ENCODE measurements at places on chromosomes 4 and X. TPM values are rescaled to one million over a fixed set of nuclear protein-coding genes. Genes with fewer than 3 reads are reported as not detected.

Gene BCORL1
- 8.3 TPM for total RNA-seq

GRCh38 chr4:75371915-75372314 is 142.3 kb downstream of the RCHY1 start:
- H3K27me3 ChIP-seq = no peaks in the 10 kb centered on the region
- DNase-seq = no peak
- H3K4me3 ChIP-seq = no peak overlapping the region
- H3K36me3 ChIP-seq = no peaks in the 10 kb centered on the region
- H3K4me1 ChIP-seq = no peaks in the 10 kb centered on the region

Gene CENPVL2
- not detected for total RNA-seq

- H3K27me3 ChIP-seq = no peaks in the 10 kb centered on the region
- no peaks in the 10 kb centered on the region for H3K4me1 ChIP-seq
- H3K27ac ChIP-seq = no peak overlapping the region
- no peak for DNase-seq
- H3K36me3 ChIP-seq = no peaks in the 10 kb centered on the region
- no peak overlapping the region for H3K4me3 ChIP-seq
These were observed 326.1 kb downstream of the SH3BGRL start for GRCh38 chrX:81527881-81528440.

Gene ITIH6
- not detected for total RNA-seq

Gene S100G
- not detected for total RNA-seq

DNA sequence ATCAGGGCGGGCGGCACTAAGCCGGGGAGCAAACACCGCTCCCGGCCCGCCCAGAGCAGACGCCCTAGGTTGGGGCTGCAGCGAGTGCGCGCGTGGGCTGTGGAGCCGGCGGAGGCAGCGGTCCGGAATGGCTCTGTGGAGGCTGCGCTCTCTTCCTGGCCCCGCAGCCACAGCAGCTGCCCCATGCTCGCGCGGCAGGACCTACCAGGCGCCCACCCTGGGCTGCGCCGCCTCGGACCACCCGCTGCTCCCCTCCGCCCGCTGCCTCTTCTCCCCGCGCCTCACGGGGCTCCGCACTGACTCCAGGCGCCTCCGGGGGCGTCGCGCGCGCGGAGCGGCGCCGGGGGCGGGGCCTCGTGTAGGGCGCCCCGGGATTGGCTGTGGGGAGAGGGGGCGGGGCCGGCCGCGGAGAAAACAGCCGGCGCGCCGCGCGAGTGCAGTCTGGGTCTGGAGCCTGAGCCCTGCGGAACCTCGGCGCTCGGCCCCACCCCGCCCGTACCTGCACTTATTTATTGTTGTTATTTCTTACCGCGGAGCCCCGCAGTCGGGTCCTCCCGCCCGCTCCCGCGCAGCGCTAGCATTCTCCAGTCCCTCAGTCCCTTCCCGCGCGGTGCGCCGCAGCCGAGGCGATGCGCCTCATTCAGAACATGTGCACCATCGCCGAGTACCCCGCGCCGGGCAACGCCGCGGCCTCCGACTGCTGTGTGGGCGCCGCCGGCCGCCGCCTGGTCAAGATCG is at the start of gene RASL11B:
RASL11B (plus strand) TSS at position 439 of the 738 bp plus-strand sequence; CDS start at position 630, 191 bp downstream.
- peak; percentile 84 for DNase-seq
- no peaks in the 10 kb centered on the region for H3K4me1 ChIP-seq
- H3K27me3 ChIP-seq = no peaks in the 10 kb centered on the region
- H3K36me3 ChIP-seq = no peaks in the 10 kb centered on the region

GRCh38 chr4:24922416-24922815 is 9.6 kb upstream of the CCDC149 start:
- no peaks in the 10 kb centered on the region for H3K27me3 ChIP-seq
- H3K36me3 ChIP-seq = no peaks in the 10 kb centered on the region
- no peak overlapping the region for H3K27ac ChIP-seq
- no peak overlapping the region for H3K4me3 ChIP-seq

DNA sequence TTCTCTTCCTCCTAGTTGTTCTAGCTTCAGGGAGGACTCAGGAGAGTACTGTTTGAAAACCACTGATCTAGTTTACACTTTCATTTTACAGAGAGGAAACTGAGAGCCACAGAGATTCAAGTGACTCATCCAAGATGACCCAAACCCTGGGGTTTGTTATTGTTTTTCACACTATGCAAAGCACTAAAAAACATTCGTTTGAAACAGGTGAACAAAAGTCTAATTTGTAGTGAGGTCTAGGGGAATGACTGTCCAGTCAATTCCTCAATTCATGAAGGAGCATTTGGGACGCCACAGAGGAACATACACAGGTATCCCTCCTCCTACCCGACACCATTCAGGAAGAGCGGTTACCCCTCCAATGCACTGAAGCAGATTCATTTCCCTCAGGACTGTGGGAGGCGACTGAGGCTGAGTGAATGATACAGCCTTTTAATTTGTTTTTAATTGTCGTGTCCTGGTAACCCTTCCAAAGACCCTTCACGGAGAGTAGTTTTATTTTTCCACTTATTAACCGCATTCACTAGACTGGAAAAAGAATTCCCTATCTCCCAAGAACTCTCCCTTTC is 30.3 kb downstream of the TLR10 start:
- H3K4me1 ChIP-seq = no peaks in the 10 kb centered on the region
- no peak overlapping the region for H3K4me3 ChIP-seq
- H3K36me3 ChIP-seq = no peaks in the 10 kb centered on the region
- H3K27me3 ChIP-seq = no peaks in the 10 kb centered on the region

GRCh38 chr4:7830747-7831146 is 108.9 kb downstream of the AFAP1 start:
- no peak overlapping the region for H3K4me3 ChIP-seq
- peak overlapping the region; percentile 51 for H3K27ac ChIP-seq
- no peak for DNase-seq
- H3K4me1 ChIP-seq = peaks cover 3% of the 10 kb centered on the region

DNA sequence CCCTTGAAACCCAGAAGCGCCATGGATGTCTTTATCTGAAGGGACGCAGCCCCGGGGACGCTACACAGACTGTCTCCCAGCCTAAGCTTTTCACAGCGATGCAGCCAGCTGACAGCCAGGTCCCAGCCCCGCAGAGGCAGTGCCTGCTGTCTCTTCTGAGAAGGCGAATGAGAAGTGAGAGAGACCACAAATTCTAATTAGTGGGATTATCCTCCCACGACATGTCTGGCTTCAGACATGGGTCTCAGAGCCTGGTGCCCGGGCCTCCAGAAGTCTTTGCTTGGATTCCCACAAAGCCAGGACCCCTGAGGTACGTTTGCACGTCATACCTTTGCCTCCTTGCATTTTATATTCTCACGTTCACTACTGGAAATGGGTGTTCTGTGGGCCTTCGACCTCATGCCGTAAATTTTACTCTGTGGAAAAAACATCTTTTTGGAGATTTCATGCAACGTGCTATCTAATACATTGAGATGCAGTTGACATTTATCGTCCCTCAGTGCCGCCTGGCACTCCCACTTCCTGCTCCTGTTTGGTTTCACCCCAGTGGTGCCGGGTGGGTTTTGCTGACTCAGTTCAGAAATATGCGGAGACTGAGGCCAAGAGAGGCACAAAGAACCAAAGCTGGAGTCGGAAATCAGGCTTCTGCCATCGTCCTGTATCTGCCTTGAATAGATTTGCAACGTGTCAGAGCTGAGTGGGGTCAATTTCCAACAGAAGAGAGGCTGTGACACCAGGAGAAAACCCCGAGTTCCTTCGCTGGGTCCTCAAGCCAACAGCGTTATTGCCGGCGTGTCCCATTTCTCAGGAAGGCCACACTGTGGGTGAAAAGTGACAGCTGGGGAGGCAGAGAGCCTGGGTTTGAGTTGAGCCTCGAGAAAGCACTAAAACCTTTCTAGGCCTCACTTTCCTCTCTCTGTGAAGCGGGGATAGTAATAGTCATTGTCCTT is 114.4 kb downstream of the STK32B start:
- DNase-seq = no peak
- H3K36me3 ChIP-seq = no peaks in the 10 kb centered on the region
- no peak overlapping the region for H3K27ac ChIP-seq
- no peaks in the 10 kb centered on the region for H3K4me1 ChIP-seq

GRCh38 chr4:40003986-40004385 is 26.3 kb upstream of the PDS5A start:
- no peak overlapping the region for H3K27ac ChIP-seq
- no peaks in the 10 kb centered on the region for H3K27me3 ChIP-seq
- no peaks in the 10 kb centered on the region for H3K36me3 ChIP-seq

Gene GPRASP3
- 3.7 TPM for total RNA-seq

GRCh38 chr4:122602277-122603142 is 18.4 kb downstream of the IL21 start:
- H3K27ac ChIP-seq = no peak overlapping the region
- H3K27me3 ChIP-seq = no peaks in the 10 kb centered on the region
- H3K4me1 ChIP-seq = no peaks in the 10 kb centered on the region
- DNase-seq = no peak
- H3K36me3 ChIP-seq = no peaks in the 10 kb centered on the region

GRCh38 chrX:14915596-14915995 is 42.4 kb downstream of the MOSPD2 start:
- no peak for DNase-seq
- no peak overlapping the region for H3K27ac ChIP-seq
- no peaks in the 10 kb centered on the region for H3K36me3 ChIP-seq

DNA sequence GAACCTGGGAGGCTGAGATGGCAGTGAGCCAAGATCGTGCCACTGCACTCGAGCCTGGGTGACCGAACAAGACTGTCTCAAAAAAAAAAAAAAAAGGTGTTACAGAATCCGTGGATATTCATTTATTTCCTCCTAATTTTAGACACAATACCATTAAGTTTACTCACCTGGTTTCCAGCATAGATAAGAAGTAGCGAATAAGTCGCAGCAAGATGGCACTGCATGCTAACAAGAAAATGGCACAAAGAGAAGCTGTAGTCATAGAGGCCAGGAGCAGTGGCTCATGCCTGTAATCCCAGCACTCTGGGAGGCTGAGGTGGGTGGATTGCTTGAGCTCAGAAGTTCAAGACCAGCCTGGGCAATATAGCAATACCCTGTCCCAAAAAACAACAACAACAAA is 17.0 kb upstream of the MOB1B start:
- H3K27me3 ChIP-seq = no peaks in the 10 kb centered on the region
- no peaks in the 10 kb centered on the region for H3K36me3 ChIP-seq

Gene FDCSP
- not detected for total RNA-seq

- no peak for DNase-seq
- H3K4me1 ChIP-seq = no peaks in the 10 kb centered on the region
- H3K4me3 ChIP-seq = no peak overlapping the region
- no peaks in the 10 kb centered on the region for H3K27me3 ChIP-seq
- H3K36me3 ChIP-seq = no peaks in the 10 kb centered on the region
These were observed 204.1 kb upstream of the CENPE start for GRCh38 chr4:103402198-103402597.

Gene PGAM4
- 0.77 TPM for total RNA-seq

DNA sequence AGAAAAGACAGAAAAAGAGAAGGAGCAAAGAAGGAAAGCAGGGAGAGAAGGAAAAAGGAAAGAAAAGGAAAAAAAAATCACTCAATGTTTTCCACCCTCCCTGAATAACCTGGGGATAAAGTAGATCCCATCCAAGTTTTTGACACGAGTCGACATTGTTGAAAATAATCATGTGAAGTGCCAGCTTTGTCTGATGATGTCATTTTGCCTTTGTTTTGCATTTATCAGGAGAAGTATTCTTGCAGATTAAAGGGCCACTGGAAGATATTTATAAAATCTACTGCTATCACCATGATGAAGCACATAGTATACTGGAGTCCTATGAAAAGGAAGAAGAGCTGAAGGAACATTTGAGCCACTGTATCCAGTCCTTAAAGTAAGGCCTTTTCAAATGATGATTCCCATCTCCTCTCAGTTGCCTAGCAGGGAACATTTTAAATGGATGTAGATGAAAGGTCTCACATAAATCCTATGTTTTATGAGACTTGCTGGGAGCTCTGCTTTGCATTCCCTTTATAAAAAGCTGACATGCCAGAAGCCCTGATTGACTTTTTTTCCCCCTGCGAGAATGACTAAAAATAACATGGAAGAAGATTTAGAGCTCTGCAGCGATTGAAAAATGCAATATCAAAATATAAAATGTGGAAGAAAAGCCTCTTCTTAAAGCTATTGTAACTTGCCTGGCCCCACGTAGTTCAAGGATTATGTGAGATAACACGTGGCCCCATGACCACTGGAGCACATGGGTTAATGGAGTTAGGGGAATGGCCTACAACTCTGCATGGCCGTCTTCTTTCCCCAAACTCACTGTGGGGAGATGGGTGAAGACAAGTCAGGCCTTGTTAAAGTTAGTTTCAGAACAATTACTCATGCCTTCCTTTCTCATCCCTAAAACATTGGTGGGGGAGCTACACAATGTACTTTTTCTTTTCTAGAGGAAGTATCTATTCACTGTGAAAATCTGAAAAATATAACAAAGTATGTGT is 77.5 kb downstream of the INTS12 start:
- H3K36me3 ChIP-seq = no peaks in the 10 kb centered on the region
- no peak for DNase-seq
- no peak overlapping the region for H3K27ac ChIP-seq
- H3K4me1 ChIP-seq = no peaks in the 10 kb centered on the region
- H3K4me3 ChIP-seq = no peak overlapping the region

DNA sequence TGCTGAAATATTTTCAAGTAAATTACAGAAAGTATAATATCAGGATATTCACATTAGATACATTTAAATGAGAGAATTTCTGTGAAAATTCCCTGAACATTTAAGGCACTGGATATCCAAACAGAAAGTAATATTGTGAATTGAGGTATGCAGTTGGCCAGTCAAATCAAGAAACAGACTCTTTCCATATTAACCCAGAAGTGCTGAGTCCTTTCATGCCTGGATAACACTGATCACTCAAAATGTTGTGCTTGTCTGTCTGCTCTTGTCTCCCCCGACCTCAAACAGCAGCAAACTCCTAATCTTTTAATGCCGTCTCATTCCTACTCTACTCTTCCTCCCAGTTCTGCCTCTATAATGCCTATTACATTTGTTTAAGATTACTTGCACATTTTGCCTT is 51.2 kb downstream of the TBC1D9 start:
- no peak for DNase-seq
- no peaks in the 10 kb centered on the region for H3K27me3 ChIP-seq

Gene MAGEC2
- total RNA-seq = 0.17 TPM

DNA sequence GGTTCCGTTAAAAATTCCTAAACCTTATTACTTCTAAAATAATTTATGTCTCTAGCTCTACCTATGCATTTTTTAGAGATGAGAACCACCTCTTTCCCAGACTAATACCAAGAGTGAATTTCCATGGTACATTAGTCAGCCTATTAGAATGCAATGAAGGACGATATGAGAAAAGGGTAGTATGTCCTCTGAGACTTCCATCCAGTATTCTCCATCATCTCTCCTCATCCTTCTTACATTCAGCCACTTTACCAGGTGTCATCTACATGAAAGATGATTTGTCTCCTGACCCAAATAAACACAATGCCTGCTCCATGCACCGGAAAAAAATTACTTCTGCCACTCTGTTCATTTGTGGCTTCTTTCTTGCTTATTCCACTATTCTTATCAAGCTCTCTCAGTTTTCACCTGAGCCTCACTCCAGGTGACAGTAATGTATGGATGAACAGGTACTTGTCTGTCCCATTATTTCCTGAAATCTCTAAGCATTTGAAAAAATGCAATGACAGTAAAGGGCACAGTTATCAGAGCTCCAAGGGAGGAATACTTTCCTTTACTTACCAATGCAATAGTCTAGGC is 97.9 kb downstream of the MAB21L2 start:
- H3K27ac ChIP-seq = no peak overlapping the region
- no peaks in the 10 kb centered on the region for H3K27me3 ChIP-seq
- no peak overlapping the region for H3K4me3 ChIP-seq
- no peaks in the 10 kb centered on the region for H3K4me1 ChIP-seq
- H3K36me3 ChIP-seq = no peaks in the 10 kb centered on the region
